ENCODE measurements at places on chromosomes 13 and 19.

GRCh38 chr13:48155848-48156247 is 60.9 kb upstream of the MED4 start:
- DNase-seq = no peak

GRCh38 chr19:18416778-18417249 is 2.4 kb upstream of the SSBP4 start:
- peak; percentile 77 for DNase-seq

GRCh38 chr13:100511466-100511865 is 77.1 kb downstream of the GGACT start:
- DNase-seq = no peak

DNA sequence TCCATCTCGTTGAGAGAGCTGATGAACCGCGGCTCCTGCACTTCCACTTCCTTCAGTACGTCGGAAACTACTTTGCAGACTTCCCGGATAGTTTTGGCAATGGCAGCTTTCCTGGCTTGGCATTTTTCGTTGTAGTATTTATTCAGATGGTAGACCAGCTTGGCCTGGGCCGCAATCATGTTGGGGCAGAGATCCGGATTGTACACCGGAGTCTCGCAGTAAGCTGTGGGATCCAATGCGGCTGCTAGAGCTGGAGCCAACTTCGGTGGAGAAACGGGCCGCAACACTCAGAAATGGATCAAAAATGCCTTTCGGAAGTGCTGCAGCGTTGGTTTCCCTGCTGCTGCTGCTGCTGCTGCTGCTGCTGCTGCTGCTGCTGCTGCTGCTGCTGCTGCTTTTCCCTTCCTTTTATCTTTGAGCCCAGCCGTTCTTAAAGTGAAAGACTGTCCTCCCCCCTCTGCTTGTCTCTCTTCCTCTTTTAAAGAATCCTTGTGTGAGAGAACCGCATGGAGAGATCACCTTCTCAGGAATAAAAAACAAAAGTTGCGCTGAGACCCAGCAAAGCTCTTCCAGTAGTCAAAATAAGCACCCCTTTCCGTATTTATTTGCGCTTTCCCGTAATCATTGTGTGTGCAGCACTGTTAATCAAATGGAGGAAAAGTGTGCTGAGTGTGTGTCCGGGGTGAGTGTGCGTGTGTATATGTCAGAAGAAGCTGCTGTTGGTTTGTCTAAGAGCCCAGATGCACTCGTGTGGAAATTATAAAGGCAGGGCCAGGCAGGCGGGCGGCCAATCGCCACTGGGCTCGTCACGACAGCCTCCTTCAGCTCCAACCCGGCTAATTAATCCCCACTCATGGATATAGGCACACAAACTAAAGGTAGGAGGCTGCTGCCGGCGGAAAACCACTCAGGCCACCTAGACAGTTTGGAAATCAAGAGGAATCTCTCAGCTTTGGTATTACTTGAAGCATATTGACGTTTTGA is at the start of gene MAB21L1:
Gene MAB21L1 (minus strand): TSS at position 730 of the 984 bp plus-strand sequence. CDS start 551 bp downstream, at position 179.
- peak; percentile 68 for DNase-seq

GRCh38 chr19:51031880-51032225 is 2.9 kb downstream of the KLK12 start:
- DNase-seq = no peak

DNA sequence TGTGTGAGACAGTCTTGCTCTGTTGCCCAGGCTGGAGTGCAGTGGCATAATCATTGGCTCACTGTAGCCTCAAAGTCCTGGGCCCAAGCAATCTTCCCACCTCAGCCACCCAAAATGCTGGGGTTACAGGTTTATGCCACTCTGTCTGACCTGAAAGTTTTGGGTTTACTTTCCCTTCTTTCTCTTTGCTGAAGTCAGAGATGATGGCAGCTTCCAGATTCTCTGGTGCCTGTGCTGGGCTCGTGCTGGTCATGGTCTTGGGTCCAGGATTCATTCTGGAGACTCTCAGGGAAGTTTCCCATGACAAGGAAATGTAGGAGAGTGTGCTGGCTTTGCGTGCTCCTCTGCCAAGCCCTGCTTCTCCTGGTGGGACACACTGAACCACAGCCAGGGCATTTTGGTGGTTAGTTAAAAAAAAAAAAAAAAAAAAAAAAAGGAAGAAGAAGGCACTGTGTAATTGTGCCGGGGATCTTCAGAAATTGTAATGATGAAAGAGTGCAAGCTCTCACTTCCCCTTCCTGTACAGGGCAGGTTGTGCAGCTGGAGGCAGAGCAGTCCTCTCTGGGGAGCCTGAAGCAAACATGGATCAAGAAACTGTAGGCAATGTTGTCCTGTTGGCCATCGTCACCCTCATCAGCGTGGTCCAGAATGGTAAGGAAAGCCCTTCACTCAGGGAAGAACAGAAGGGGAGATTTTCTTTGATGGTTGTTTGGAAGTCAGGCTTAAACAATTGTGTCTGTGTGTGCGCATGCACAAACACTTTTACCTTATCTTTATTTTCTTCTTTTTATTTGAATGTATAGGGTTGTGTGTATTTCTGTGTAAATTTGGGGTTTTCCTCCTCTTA is at the start of gene ALOX5AP:
Gene ALOX5AP (plus strand): TSS at position 519 of the 847 bp plus-strand sequence. CDS start 63 bp downstream, at position 582.
- DNase-seq = no peak

GRCh38 chr13:44303681-44304432 is 69.8 kb upstream of the SERP2 start:
- DNase-seq = no peak

DNA sequence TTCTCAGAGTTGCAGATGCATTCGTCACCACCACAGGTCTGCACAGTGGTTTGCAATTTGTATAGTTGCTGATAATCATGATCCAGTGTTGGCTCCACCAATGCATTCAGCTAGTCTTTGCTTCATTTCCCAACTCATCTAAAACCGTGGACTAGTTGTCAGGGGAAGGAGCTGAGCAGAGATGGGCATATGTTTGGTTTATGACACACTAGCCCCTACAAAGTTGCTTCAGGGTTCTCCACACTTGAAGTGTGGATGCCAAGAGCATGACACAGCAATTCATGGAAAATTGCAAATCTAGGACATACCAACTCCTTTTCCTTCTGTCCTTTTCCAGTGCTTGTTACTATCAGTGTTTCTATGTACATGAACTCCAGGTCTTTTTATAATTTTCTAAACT is 168.0 kb downstream of the TNFSF13B start:
- no peak for DNase-seq

DNA sequence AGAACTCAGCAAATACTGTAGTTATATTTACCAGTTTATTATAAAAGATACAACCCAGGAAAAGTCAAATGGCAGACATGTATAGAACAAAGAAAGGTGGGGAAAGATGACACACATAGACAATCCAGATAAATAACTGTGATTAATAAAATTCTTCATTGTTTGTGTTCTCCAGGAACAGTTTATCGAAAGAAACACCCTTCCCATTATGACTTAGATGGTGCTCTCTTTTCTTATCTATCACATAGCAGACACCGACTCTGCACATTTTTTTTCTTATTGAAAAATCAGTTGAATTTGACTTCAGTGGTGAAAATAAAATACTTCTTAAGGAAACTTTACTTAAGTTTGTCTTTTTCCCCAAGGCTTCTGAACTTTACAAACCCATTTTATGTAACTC is 6.2 kb downstream of the ZNF708 start:
- no peak for DNase-seq

DNA sequence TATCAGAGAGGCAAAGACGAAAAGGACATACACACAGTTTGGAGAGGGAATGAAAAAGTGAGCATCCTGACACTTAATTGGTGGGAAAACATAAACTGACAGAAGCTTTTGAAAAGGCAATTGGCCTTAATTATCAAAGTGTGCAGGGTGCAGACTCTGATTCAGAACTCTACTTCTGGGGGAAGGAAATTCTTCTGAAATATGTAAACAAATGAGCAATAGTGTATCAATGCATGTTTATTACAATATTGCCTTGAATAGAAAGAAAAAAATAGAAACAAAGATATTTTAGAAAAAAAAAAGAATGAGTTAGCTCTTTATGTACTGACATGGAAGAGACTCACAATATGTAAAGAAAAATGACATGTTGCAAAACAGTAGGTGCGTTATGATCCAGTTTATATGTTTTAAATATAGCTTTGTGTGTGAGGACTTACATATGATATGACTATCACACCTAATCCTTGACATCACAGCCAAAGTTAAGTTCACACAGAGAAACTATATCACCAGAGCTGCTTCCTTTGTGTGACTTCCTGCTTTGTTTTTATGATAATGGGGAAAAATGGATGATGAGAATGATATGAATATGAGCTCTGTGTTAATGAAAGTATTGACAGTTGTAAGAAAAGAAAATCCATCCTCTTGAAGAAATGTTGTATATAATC is 182.4 kb downstream of the KCTD12 start:
- no peak for DNase-seq

GRCh38 chr19:49580264-49581006 is at the start of gene NOSIP:
NOSIP (minus strand) TSS chr19:49580556; CDS start chr19:49560691, 19,865 bp downstream.
- DNase-seq = peak; percentile 93

DNA sequence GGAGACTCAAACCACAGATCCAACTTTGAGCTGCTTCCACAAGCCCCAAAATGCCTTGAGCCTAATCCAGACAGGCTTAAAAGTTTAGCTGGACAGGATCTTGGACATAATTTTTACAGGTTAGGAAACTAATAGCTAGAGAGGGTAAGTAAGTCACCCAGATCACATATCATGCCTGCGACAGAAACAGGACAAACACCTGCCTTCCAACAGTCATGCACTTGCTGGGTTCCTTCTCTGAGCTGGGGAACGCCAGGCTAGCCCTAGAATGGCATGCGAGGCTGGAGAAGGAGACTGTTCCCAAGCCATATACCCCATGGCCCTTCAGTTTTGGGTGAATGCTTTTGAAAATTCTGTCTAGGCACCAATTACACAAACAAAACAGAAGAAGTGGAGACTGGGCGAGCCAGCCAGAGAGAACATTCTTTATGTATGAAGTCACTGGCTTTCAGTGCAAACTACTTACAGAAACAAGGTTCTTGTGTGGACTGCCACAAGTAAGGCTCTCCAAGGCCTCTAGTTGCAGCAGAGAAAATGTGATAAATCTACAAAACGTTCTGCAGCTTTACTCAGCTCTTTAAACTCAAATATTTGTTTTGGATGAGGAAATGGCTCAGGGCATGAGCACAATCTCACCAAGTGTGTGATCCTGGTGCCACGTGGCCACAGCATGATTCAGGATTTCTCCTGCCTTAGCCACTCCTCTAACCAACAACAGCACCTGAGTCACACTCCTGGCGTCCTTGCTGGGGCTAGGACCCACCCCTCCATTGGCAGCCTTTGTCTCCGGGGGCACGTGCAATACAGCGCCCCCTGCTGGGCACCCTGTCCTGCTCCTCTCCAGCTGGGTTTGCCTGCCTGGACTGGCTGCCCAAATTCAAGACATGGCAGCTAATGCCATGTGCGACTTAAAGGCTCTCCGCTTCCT is 73.4 kb upstream of the UBL3 start:
- DNase-seq = no peak

DNA sequence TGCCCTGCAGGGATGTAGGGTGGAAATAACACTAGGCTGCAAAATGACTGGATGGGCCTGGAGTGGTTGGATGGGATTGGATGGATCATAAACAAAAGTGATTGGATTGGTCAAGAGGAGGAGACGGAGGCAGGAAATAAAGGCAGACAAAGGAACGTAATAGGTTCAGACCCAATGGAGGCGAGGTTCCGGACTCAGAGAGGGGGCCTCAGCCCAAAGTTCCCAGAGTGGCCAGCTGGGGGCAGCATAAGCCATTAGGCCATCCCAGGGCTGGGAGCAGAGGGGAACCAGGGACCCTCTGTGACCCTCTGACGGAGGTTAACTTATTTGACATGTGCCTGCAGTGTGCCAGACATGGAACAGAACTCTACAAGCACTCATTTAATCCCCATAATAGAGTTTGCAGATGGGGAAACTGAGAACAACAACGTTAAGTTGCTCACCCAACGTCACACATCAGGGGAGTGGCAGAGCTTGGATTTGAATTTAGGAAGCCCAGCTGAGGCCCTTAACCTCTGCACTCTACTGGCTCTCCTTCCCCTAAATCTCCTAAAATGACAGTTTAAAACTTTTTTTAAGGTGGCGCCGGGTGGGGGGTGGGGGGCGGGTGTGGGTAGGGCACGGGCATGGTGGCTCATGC is 15.3 kb upstream of the MAP1S start:
- no peak for DNase-seq

GRCh38 chr19:2693492-2694160 is 8.9 kb downstream of the GNG7 start:
- no peak for DNase-seq

DNA sequence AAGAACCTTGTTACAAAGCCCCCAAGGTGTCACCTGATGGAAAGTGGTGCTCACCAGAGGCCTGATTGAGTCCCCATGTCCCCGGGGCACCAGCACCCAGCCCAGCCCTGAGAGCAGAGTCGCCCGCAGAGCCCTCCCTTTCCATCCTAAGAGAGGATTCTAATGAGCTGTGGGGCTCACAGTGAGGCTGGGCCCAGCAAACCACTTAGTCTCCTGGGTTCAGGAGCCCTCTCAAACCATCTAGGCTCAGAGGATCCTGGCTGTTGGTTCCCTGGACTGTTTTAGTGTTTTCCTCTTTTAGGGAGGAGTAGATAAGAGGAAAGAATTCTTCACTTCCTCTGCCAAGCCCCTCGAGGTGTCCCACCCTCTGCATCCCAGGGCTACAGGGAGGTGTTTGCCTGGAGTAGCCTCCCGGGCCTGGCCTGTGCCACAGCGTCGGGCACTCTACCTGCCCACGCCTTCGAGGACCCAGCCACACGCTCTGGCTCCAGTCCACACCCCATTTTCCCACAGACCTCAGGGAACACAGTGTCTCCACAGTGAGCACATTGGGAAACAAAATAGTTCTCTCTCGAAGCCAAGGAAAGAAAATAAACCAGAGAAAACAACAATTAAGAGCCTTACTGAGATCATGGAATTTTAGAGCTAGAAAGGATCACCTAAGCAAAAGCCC is 34.4 kb downstream of the DHRS12 start:
- no peak for DNase-seq

- DNase-seq = no peak
Observed at GRCh38 chr19:34669305-34669704, 7.7 kb downstream of the SCGB2B2 start.

- peak; percentile 59 for DNase-seq
Observed at GRCh38 chr13:73708393-73708985, 425.7 kb downstream of the KLF12 start.

DNA sequence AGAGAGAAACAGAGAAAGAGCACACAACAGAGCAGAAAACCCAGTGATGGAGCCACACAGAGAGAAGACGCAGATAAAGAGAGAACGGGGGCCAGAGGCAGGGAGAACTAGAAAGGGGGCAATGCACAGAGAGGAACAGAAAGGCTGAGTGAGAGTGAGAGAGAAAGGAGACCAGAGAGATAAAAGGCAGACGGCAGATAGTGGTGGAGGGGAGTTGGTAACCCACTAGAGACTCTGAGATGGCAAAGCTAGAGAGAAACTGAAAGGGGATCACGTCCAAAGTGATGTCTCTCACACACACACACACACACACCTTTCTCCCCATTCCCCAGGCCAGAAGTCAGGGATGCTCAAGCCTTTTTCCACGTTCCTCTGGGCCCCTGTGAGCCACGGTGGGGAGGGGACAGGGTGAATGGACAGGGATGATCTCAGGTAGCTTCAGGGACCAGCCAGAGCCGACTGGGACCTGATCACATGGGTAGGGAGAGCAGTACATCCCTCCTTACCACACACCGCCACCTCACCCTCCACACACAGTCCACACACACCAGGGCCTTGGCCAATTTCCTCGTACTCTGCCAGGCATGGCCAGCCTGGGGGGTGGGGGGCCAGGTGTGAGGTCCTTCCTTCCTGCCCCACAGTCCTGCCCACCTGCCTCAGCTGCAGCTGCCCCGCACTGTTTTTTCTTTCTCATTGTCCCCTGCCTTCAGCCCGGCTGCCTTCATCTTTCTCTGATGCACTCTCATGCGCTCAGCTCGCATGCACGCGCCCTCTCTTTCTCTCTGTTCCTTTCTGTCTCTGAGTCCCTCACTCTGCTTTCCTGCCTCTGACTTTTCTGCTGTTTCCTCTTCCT is 22.5 kb upstream of the POU2F2 start:
- DNase-seq = peak; percentile 55
